ENCODE measurements at places on chromosomes 6 and 20. TPM values are rescaled to one million over a fixed set of nuclear protein-coding genes. Genes with fewer than 3 reads are reported as not detected.

DNA sequence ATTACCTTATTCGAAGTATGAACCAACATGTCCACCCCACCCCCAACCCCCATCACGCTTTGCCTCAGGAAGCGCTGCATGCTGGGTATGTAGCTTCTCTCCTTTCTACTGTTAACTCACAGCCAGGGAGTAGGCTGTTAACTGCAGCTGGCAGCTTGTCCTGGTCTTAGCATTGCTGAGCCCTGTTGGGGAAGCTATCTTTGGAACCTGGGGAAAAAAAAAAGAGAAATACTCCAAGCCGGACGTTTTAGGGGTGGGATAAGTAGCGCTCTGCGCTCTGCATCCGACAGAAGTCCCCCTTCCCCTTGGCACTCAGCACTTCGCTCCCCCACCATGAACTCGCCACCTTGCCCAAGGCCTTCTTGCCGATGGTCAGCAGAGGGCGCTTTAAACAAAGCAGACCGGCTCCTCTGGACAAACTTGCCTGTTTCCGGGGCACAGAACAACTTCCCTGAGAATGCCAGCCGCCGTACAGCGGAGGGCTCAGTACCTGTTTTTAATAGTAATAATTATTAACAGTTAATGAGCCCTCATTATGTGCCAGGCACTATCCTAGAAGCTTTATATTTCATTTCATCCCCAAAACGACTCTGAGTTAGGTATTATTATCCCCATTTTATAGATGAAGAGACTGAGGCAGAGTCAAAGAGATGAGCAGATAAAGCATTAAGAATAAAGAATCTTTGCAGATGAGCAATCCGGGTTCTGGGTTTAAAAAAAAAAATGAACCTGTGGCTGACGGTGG is 35.2 kb upstream of the MDFI start:
- DNase-seq, result peak; percentile 88

GRCh38 chr6:31775184-31775583 is 1.9 kb downstream of the VWA7 start:
- peak; percentile 80 for DNase-seq

DNA sequence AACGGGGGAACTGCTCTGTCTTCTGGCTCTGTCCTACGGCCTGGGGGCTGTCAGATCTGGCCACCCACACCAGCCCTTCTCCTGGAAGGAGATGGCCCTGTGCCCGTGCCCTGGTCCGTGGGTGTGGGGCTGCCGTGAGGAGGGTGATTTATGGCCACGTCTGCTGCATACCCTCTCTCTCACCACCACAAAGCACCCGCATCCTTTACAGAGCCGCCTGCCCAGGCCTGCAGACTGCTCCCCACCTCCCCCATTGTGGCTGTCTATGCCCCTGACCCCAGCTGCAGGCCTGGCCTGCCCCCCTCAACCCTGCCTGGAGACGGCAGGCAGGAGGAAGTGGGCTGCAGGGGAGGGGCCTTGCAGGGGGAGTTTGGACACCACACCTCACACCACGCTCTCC is 72.7 kb upstream of the GATA5 start:
- no peak for DNase-seq

GRCh38 chr6:2938632-2939083 is 32.7 kb downstream of the SERPINB6 start:
- peak; percentile 52 for DNase-seq

DNA sequence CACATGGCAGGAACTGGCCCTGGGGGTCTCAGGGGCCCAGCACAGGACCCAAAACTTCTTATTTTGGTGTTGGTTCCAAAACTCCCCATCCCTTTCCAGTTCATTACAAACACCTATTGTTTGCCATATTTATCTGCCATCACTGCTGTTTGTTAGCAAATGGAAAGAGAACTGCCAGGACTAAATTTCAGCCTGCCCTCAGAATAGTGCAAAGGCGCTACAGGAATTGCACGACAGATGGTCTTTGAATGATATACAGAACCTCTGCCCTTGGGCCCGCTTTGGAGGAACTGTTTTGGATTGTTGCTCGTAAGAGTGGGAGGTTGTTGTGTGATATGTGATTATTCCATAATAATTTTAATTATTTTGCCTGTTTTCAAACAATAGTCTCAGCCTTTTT is 199.0 kb upstream of the FBXL4 start:
- no peak for DNase-seq

HAO1 gene
- total RNA-seq, result not detected

GJA1 gene
- total RNA-seq, result 8.2 TPM

VARS2 gene
- 55.6 TPM for total RNA-seq
